Renal cortex interstitium (tissue), 15 donors: ENCODE measurements at places on chromosomes 3 and 15. TPM values are rescaled to one million over a fixed set of nuclear protein-coding genes. Genes with fewer than 3 reads are reported as not detected.

The LRRC3B gene
- polyA plus RNA-seq: 1.2 TPM

The FGF7 gene
- 20.0 TPM for polyA plus RNA-seq

The WDR93 gene
- polyA plus RNA-seq: 2.9 TPM

The PCOLCE2 gene
- polyA plus RNA-seq: 6.9 TPM

The DLEC1 gene
- 0.48 TPM for polyA plus RNA-seq

The ISL2 gene
- polyA plus RNA-seq: not detected

The LYSMD4 gene
- 16.4 TPM for polyA plus RNA-seq

The SEMA3B gene
- polyA plus RNA-seq: 169 TPM

The HRG gene
- polyA plus RNA-seq: 2.2 TPM

The FBXW12 gene
- polyA plus RNA-seq: 0.65 TPM

The TNFSF10 gene
- 48.7 TPM for polyA plus RNA-seq

The BMF gene
- 45.1 TPM for polyA plus RNA-seq

The CNTN6 gene
- 3.7 TPM for polyA plus RNA-seq

The AP2M1 gene
- polyA plus RNA-seq: 369 TPM

The GOLGA6D gene
- polyA plus RNA-seq: 0.20 TPM

The SLC28A2 gene
- polyA plus RNA-seq: 0.48 TPM

The STARD9 gene
- polyA plus RNA-seq: 8.9 TPM

The SUCNR1 gene
- 7.0 TPM for polyA plus RNA-seq

The GOLGA6A gene
- polyA plus RNA-seq: 0.51 TPM

The FOXL2NB gene
- polyA plus RNA-seq: 0.06 TPM

The CYP11A1 gene
- 1.2 TPM for polyA plus RNA-seq

The SEMA7A gene
- polyA plus RNA-seq: 5.2 TPM

The ARPIN gene
- 28.2 TPM for polyA plus RNA-seq

The TMEM87A gene
- polyA plus RNA-seq: 57.8 TPM

The ATP11B gene
- 60.2 TPM for polyA plus RNA-seq

The C2CD4B gene
- polyA plus RNA-seq: 0.94 TPM

The CA12 gene
- 95.1 TPM for polyA plus RNA-seq

The ALDH1L1 gene
- 43.0 TPM for polyA plus RNA-seq
